ENCODE measurements at places on chromosomes 11 and 22.

GRCh38 chr11:113338730-113339129, 24.3 kb downstream of the TTC12 start:
- no peak for DNase-seq

DNA sequence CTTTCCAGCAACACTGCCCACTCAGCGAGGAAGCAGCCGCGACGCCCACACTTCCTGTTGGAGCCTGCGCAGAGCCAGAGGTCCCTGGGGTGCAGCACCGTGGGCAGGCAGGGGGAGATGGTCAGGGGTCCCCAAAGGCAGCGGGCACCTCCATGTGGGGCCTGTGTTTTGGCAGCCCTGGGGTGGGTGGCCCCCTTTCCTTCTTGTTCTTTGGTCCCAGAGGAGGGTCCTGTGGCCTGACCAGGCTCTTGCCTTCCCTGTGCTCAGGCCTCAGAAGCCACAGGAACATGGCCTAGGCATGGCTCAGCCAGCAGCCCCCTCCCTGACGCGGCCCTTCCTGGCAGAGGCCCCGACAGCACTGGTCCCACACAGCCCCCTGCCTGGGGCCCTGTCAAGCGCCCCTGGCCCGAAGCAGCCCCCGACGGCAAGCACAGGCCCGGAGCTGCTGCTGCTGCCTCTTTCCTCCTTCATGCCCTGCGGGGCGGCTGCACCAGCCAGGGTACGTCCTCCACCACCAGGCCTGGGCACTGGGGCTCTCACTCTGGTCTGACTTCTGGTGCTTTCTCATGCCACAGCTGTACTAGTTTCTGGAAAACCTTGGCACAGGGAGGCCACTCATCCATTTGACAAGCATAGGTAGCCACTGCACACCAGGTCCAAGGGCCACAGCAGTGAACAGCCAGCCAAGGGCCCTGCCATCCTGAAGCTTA, 47.1 kb downstream of the PISD start:
- no peak for DNase-seq

DNA sequence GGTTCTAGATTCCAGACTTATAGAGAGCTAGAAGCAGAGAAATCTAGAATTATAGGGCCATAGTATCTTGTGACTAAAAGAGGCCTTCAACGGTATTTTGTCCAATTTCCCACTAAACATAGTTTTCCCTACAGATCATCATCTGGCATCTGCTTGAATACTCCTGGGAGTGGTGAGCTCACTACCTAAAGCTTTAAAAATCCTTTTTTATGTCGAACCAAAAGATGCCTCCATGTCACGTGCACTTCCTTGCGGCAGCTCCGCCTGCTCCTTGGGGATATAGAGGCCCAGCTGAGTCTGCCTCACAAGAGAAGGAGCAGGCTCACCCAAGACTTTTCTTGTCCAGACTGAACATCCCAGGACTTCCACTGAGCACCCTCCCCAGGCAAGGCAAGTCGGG, 4.3 kb upstream of the MB start:
- no peak for DNase-seq

GRCh38 chr11:112178428-112178827, 3.1 kb downstream of the BCO2 start:
- DNase-seq, result no peak

DNA sequence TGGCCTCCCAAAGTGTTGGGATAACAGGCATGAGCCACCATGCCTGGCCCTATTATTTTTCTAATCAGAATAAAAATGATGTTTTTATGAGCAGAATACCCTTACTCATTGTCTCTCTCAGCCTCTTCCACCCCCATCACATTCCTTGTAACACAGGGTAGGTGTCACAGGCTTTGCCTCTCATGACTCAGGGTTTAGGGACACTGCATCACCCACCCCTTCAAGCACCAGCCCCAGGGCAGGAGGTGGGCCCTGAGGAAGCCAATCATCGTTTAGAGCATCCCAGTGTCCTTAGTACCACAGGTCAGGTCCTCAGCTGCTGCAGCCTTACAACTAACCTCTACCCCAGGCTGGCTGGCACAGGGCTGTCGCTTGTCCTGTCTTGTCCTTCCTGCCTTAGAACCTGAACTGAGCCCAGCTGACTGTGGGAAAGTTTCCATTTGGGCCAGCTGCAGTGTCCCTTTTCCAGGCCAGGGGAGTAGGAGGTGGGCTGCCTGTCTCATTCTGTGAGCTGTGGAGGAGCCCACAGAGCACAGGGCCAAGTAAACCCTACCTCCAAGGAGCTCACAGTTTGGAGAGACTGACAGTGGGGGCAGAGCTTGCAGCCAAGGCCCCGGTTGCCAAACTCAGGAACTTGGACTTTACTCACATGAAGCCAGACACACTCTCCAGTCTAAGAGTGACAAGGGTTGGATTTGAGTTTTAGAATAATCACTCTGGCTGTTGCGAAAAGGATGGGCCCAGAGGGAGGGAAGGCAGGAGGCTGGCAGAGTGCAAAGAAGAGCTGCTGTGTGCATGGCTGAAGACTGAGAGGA, 19.5 kb upstream of the UVRAG start:
- DNase-seq, result no peak

DNA sequence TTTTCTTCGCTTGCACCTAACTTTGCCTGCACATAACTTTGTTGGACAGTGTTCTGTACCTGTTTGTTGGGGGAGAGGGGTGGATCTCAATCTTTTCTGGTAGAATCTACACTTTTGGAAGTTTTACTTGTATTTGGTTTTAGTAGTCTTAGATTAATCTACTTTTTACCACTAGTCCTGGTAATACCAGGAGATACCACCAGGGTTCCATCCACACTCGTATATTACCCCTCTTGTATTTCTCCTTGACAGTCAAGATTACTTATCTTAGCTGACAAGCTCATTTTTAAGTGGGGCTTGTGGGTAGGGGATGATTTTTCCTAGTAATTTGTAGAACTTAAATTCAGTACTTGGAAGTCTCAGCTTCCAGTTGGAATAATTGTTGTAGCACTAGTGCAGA, 37.3 kb upstream of the TECTA start:
- no peak for DNase-seq
